Activated T-helper 1 cell treated with anti-CD3 and anti-CD28 coated beads, Interleukin-12 subunit alpha, Interleukin-12 subunit beta, Interleukin-2, Interleukin-4 antibody, amounts not matched to agents 30 ng/mL and 10 ng/mL and 1 ng/mL, durations not matched to agents 14 hours and 24 hours and 36 hours (primary cell): ENCODE measurements at places on chromosomes 6 and 20.

DNA sequence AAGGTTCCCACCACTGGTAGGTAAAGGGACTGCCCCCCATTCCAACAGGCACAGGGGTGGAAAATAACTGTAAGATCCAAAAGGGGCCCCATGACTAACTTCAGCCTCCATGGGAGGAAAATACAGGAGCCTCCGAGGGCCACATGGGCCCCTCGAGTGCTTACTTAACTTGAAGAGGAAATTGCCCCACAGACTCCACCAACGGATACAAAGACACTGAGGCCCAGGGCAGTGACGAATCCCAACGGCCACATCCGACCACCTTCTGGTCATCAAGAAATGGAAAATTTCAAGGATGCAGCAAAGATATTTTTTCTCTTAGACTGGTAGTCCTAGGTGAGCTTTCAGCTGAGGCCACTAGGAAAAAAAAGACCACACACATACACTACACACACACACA lies 116.0 kb upstream of the MRPS10 start:
- no peak for DNase-seq

GRCh38 chr20:17875981-17876385 lies 92.6 kb downstream of the SNX5 start:
- DNase-seq, result no peak

DNA sequence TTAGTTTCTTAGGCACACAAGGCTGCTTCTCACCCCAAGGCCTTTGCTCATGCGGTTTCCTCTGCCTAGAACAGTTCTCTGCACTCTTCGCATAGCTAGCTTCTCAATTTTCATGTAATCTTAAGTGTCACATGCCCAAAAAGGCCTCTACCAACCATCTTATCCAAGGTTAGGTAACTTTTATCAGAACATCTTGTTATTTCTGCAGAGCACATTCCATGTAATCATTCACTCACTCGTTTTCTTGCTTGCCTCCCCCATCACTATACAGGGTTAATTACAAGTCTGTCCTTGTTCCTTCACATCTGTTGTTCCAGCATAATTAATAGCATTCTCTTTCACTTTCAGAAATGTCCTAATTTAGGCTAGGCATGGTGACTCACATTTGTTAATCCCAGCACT lies 53.8 kb downstream of the NCOA6 start:
- no peak for DNase-seq

DNA sequence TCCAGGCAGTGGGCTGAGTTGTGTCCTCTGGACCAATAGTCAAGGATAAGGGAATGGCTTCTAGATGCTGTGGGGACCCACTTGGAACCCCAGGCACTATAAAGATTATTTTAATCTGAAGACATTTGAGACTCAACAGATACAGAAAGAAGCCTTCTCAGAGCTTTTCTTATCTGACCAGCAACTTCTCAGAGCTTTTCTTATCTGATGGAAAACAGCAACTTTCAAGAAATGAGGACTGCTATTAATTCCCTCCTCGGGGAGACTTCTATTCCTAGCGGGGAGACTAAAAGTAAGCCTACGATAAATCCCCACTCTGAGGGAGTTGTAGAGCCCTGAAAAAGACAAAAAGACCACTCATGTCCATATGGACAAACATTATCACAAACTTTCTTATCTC lies 160.5 kb downstream of the RNASET2 start:
- no peak for DNase-seq

- DNase-seq, result no peak
These were observed 223.9 kb downstream of the PRL start for GRCh38 chr6:22072949-22073348.

- DNase-seq, result no peak
These were observed 214.4 kb downstream of the EYA2 start for GRCh38 chr20:47108994-47109393.

DNA sequence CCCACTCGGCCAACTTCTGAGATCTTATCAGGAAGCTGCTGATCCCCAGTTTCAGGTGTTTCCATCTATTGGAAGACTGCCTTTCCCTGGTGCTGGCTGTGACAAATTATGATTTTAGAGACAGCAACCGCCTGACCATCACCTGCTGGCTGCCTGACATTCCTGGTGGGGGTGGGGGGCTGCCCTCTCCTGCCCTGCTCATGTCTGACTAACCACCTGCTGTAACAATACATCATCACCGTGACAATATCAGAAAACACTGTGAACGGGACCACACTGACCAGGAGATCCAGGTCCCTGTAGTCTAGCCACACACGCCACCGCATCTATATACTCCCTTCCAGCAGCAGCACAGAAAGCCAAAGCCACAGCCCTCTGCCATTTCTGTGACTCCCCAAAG lies 537.5 kb downstream of the QKI start:
- DNase-seq, result no peak
